Activated CD8-positive, alpha-beta memory T cell treated with anti-CD3 and anti-CD28 coated beads for 4 hours (primary cell): ENCODE measurements at places on chromosomes 5 and 9.

DNA sequence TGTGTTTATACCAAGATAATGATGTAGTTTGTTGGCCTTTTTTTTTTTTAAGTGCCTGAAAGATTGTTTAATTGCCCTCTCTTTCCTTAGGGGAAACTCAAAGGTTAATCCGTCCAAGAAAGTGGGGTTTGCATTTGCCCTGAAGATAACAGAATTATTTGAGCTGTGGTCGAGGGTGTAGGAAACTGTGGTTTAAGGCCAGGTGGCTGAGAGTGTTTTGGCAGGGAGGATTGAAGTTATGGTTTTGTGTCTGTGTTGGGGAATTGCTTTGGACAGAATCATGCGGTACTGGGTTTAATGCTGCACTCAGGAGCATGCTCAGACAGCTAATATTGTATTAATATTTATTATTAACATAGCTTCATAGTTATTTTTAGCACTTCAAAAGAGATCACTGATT, 509.8 kb downstream of the EBF1 start:
- no peak for DNase-seq

GRCh38 chr5:153256-153655, 38.0 kb upstream of the LRRC14B start:
- DNase-seq, result no peak

GRCh38 chr5:163563880-163564279, 58.5 kb downstream of the MAT2B start:
- DNase-seq, result no peak

GRCh38 chr5:36373527-36374086, 71.9 kb upstream of the RANBP3L start:
- no peak for DNase-seq

GRCh38 chr5:13187186-13187585, 757.3 kb downstream of the DNAH5 start:
- DNase-seq, result no peak

DNA sequence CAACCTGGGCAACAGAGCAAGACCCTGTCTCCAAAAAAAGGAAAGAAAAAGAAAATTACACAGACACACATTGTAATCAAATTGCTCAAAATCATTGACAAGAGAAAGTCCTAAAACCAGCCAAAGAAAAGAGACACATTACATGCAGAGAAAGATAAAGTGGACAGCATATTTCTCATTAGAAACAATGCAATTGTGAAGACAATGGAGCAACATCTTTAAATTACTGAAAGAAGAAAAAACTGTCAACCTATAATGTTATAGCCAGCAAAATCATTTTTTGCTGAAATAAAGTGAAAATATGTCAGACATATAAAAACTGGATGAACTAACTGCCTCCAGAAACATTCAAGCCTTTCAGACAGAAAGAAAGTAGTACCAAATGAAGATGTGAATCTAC, 120.6 kb downstream of the TMEM167A start:
- no peak for DNase-seq

- DNase-seq, result no peak
Measured at GRCh38 chr9:30757723-30758122, 1626.7 kb upstream of the ACO1 start.

DNA sequence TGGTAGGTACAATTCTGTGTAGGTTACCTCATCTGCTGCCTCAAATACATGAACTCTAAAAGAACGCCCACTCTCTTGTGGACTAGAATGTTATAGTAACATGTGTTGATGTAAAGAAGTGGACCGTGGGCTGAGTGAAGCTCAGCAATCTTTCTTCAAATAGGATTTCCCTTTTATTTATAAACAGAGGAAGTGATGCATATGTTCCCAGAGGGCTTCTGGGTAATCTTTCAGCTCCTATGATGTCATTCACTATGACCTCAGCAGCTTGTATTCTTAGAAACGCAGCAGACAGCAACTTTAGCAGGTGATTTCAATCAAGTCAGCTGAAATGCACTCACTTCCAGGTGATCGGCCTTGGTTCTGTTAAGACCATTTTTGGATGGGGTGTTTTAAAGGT, 14.4 kb downstream of the F2RL2 start:
- DNase-seq, result no peak

GRCh38 chr5:6483880-6484382, 35.3 kb downstream of the UBE2QL1 start:
- no peak for DNase-seq

GRCh38 chr5:39058178-39058921, 15.8 kb downstream of the RICTOR start:
- no peak for DNase-seq

- no peak for DNase-seq
Measured at GRCh38 chr5:20601678-20602100, 613.7 kb upstream of the CDH18 start.

- no peak for DNase-seq
Measured at GRCh38 chr9:72932619-72933018, 20.2 kb downstream of the ALDH1A1 start.

DNA sequence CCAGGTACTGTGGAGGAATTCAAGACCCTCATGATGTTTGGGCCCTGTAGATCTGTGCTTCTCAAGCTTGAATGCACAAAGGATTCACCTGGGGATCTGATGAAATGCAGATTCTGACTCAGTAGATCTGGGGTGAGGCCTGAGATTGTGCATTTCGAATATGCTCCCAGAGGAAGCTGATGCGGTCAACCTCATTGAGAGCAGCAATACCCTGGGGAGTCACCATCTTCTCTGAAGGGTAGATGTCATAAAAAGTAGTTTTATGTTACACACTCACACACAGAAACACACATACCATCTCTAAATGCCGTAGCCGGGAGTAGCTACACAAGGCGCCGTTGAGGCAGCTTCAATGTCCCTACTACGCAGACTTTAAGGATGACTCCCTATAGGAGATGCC, 55.8 kb upstream of the CPEB4 start:
- DNase-seq, result no peak

- no peak for DNase-seq
Measured at GRCh38 chr5:126103868-126104267, 319.3 kb upstream of the GRAMD2B start.

- no peak for DNase-seq
Measured at GRCh38 chr9:133825555-133826218, 87.5 kb upstream of the SARDH start.

GRCh38 chr9:75824816-75825568, 65.5 kb upstream of the PCSK5 start:
- DNase-seq, result no peak

GRCh38 chr5:1751026-1751863, 48.4 kb downstream of the MRPL36 start:
- DNase-seq, result no peak

DNA sequence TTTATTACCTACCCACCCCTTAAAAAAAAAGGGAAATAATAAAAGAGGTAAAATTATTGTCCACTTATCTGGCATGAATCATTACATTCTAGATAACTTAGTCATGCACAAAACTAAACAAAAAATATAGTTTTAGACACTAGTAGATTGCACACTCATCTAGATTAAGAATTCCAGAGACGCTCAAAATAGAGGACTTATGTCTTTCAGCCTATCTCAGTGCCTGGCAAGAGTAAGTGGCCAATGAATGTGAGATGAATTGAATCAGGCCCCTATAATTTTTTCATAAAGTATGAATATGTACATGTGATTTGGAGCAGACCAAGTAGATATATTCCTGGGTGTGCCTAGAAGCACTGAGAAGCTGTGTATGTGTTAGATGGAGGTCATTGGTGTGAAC, 2.0 kb upstream of the RXFP3 start:
- no peak for DNase-seq

- DNase-seq, result no peak
Measured at GRCh38 chr9:127570533-127571111, 41.5 kb upstream of the STXBP1 start.

- DNase-seq, result no peak
Measured at GRCh38 chr9:137447722-137448601, 6.8 kb upstream of the ENTPD8 start.

DNA sequence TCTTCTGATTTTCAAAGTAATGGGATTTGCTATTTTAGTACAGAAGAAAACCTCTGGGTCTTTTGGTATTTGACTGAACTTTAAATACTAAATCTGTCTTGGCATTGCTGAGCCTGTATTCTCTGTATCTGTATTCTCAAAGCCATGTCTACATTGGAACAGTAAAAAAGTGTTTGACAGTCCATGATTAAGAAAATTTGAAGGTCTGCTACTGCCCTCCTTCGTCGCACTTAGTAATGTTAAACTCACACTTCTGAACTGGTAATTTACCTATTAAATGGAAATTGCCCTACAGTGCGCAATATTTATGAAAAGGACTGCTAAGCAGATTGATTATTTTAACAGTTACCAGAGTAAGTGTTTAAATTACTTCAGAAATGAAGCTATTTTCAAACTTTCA, 165.7 kb upstream of the SMC2 start:
- no peak for DNase-seq

GRCh38 chr5:13814301-13814700, 130.2 kb downstream of the DNAH5 start:
- no peak for DNase-seq

GRCh38 chr5:116488356-116489041, 86.1 kb downstream of the SEMA6A start:
- no peak for DNase-seq

DNA sequence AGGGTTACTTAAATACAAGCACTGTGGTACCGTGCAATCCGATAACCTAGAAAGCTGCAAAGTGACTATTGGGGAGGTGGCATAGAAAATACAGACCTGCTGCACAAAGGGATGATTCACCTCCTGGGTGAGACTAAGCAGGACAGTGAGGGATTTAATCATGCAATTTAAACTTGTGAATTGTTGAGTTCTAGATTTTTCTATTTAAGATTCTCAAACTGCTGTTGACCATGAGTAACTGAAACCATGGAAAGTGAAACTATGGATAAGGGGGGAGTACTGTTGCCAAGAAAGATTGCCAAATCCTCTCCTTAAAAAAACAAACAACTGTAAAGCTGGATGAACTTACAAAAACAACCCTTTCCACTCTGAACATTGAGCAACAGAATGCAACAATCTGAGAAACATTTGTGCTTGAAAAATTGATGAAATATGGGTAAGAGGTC, 61.5 kb upstream of the NUDT12 start:
- DNase-seq, result no peak

DNA sequence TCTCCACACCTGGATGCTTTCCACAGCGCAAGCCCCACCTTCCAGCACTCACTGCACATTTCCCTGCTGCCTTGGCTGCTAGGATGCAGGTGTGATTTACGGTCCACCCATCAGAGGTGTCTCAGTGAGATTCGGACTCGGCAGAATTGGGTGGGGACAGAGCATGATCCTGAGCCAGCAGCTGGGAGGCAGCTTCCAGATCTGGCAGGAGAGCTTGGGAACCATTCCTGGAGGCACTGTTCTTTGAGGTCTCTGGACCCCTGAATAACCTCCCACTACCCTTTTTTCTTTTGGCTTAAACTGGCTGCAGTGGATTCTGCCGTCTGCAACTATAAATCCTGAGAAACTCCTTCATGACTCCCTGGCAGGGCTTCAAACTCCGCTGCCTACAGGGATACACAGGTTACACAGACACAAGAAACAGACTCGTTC, 99.6 kb upstream of the PHYKPL start:
- no peak for DNase-seq

GRCh38 chr9:116350213-116350612, 196.6 kb downstream of the PAPPA start:
- no peak for DNase-seq

GRCh38 chr5:1385395-1386273, 40.7 kb upstream of the CLPTM1L start:
- DNase-seq, result peak; percentile 59

DNA sequence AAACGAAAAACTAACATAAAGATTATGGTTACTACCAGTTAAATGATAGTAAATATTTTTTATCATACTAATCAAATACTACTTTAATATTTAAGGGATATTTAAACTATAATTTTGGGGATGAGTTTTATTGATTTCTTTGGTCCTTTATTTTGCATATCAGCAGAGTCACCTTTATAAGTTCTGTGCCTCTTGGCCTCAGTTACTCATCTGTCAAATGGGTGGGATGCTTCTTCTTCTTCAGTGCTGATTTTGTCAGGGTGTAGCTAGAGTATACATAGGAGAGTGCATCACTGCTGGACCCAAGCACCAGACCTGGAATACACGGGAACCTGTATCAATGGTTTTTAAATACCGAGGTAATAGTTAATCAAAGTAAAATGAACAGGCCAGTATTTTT, 5.6 kb downstream of the ENTREP1 start:
- DNase-seq, result no peak

DNA sequence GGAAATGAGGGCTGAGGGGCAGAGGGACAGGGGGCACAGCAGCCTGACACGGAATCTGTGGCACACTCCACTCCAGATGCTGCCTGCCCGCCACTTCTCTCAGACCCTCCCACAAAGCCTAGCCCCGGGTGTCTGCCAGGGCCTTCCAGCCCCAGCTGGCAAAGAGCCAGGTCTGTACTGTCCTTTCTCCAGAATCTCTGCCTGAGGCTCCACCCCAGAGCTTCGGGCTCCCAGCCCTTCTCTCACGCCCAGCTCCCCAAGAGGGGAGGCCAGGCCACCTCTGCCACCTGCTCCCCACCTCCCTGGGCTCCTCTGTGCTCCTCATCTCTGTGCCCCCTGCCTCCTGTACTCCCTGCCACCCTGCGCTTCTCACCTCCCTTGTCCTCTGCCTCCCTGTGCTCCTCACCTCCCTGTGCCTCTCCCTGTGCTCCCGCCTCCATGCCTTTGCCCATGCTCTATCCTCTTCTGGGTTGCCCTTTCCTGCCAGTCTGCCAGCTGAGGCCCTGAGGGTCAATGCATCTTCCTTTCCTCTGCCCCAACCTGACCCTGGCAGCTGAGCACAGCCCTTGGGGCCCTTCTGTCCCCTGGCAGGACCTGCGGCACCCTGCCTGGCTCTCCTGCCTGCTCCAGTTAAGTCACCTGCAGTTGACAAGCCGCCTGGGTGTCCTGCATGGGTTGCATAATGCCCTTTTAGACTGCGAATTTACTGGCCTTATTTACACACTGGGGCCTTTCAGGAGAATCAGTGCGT, 36.4 kb downstream of the RASGEF1C start:
- DNase-seq, result no peak

GRCh38 chr5:78811121-78811817, 162.7 kb upstream of the LHFPL2 start:
- no peak for DNase-seq

GRCh38 chr9:83563360-83563759, 25.2 kb upstream of the FRMD3 start:
- no peak for DNase-seq

DNA sequence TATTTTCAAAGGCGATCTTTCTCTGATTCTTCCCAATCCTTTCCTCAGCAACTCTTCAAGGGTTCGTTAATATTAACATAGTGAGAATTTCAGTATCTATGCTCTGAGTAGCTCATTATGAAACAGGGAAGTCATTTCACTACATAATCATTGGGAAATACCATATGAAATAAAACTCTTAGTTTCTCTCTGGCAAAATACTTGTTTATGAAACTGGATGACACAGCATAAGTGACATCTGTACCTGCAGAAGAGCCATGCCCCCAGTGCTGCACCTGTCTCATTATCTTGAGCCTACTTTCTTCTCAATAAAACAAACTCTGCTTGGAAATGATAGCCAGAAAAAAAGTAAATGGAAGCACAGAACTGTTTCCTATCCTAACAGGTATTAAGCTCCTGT, 33.8 kb upstream of the OTULIN start:
- DNase-seq, result no peak

- no peak for DNase-seq
Measured at GRCh38 chr5:179720222-179720621, 12.4 kb upstream of the MAML1 start.

- no peak for DNase-seq
Measured at GRCh38 chr9:68904454-68904853, 109.5 kb downstream of the PRKACG start.

GRCh38 chr5:174581479-174581878, 142.9 kb upstream of the MSX2 start:
- DNase-seq, result no peak
